ENCODE measurements at places on chromosomes 12 and 14. TPM values are rescaled to one million over a fixed set of nuclear protein-coding genes. Genes with fewer than 3 reads are reported as not detected.

Gene STON2
- 0.51 TPM for total RNA-seq

Gene CACNA1C
- total RNA-seq = 10.7 TPM

Gene CCDC38
- not detected for total RNA-seq

Gene ZBTB42
- total RNA-seq = 3.9 TPM

Gene OAS1
- total RNA-seq = 2.7 TPM

Gene BLOC1S1
- 138 TPM for total RNA-seq
